CD4-positive, alpha-beta memory T cell (primary cell): ENCODE measurements at places on chromosomes 1 and 21. TPM values are rescaled to one million over a fixed set of nuclear protein-coding genes. Genes with fewer than 3 reads are reported as not detected.

Gene TLCD4
- total RNA-seq: 0.33 TPM

Gene KCNJ6
- not detected for total RNA-seq

Gene ZSCAN20
- total RNA-seq: 3.9 TPM

Gene TMPRSS2
- total RNA-seq: not detected

Gene AMY1A
- not detected for total RNA-seq

Gene PLA2G2A
- total RNA-seq: not detected

Gene LRRC71
- total RNA-seq: not detected

Gene CFAP126
- not detected for total RNA-seq

DNA sequence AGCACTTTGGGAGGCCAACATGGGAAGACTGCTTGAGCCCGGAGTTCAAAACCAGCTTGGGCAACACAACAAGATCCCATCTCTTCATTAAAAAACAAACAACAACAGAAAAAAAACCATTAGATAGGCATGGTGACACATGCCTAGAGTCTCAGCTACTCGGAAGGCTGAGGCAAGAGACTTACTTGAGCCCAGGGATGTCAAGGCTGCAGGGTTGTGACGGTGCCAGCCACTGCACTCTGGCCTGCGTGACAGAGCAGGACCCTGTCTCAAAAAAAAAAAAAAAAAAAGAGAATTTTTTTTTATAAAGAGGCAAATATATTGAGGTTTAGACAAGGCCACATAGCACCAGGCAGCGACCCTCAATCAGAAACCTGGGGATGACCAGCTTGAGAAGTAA lies 62.7 kb downstream of the HSF2BP start:
- DNase-seq: no peak

DNA sequence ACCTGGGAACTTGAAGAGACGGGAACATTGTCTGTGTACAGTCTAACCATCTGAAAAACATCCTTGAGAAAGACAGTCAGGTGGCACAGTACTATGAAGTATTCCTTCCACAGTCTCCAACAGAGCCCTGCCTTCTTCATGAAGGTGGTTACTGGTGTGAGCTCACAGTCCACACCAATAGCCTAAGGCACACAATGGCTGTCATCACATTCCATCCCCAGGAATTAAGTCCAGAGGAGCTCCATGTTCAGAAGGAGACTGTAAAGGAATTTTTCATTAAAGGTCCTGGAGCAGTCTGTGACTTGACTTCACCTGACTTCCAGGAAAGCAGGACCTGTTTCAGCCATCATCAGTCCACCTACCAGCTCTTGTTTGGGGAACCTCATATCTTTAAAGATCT lies 180.2 kb downstream of the C1orf21 start:
- no peaks in the 10 kb centered on the region for H3K36me3 ChIP-seq
- H3K27me3 ChIP-seq: no peaks in the 10 kb centered on the region
- H3K4me1 ChIP-seq: no peaks in the 10 kb centered on the region
- H3K27ac ChIP-seq: no peak overlapping the region
- H3K4me3 ChIP-seq: no peak overlapping the region

DNA sequence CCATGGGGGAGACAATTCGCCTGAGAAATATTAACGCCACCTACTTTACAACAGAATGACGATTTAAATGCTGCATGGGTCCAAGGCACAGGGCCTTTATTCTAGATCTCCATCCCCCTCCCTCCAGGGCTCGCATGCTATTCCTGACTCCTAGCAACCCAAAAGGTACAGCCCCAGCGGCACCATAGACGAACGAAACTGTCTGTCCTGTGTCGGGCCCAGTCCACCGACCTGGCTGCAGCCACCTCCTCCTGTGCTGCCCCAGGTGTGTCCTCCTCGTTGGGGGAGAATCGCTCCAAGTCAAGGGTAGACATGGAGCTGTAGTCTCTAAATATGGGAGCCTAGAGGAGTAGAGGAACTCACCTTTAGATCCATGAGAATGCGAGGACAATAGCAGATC lies 196.5 kb downstream of the TOMM20 start:
- no peaks in the 10 kb centered on the region for H3K27me3 ChIP-seq
- H3K4me3 ChIP-seq: no peak overlapping the region
- H3K36me3 ChIP-seq: no peaks in the 10 kb centered on the region
- no peak for DNase-seq
- peaks cover 30% of the 10 kb centered on the region for H3K4me1 ChIP-seq

DNA sequence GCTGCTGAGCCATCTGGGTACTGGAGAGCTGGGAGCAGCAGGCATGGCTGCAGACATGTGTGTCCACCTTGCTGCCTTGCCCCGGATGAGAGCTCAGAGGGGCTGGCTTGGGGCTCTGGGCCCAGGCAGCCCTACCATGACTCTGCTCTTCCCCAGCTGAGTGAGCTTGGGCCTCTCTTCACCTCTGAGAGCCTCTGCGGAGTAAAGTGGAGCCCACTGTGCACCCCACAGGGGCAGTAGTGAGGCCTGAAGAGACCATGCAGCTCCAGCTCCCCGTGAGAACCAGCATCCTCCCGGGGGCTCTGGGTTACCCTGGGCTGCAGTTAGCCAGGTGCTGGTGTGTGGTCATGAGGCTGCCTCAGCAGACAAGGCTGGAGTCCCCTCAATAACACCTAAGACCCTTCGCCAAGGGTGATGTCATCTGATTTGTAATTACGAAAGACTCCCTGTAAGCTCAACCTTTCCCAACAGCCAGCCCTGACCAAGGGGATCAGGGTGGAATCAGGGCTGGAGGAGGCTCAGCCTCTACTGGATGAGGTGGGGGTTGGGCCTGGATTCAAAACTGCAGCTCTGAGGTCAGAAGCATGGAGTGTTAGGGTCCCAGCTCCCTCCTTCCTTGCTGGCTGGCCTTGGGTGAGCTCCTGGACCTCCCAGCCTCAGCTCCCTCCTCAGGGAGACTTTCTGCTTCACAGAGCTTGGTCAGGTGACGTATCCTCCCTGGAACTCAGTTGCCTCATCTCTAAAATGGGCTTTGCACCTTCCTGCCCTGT lies 308.0 kb downstream of the MATN1 start:
- no peak overlapping the region for H3K4me3 ChIP-seq
- H3K4me1 ChIP-seq: no peaks in the 10 kb centered on the region
- no peak for DNase-seq
- H3K27ac ChIP-seq: no peak overlapping the region
- H3K27me3 ChIP-seq: no peaks in the 10 kb centered on the region

DNA sequence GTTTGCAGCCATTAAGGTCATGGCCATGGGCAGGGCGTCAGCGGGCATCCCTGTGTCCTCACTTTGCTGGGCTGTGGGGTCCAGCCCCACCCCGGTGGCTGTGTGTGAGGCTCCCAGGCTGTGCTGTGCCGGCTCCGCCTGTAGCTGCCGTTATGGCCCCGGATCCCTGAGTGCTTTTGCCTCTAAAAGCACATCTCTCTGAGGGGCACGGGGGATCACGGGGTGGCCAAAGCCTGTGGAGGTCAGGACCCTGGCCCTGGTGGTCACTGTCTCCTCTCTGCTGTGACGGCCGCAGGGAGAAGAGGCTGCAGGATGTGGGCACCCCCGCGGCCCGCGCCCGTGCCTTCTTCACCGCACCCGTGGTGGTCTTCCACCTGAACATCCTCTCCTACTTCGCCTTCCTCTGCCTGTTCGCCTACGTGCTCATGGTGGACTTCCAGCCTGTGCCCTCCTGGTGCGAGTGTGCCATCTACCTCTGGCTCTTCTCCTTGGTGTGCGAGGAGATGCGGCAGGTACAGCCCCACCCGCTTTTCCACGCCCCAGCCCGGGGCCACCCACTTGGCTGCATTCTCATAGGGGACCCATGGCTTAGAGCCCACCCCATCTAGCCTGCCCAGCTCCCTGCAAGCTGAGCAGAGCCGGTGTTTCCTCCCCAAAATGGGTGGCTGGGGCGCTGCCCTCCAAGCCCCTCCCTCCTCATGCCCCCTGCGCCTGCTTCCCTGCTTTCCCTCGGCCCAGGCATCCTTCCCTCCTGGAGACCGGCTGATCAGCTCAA lies 48.2 kb downstream of the TRPM2 start:
- no peak overlapping the region for H3K4me3 ChIP-seq
- H3K27me3 ChIP-seq: no peaks in the 10 kb centered on the region
- no peak overlapping the region for H3K27ac ChIP-seq
- H3K4me1 ChIP-seq: no peaks in the 10 kb centered on the region

DNA sequence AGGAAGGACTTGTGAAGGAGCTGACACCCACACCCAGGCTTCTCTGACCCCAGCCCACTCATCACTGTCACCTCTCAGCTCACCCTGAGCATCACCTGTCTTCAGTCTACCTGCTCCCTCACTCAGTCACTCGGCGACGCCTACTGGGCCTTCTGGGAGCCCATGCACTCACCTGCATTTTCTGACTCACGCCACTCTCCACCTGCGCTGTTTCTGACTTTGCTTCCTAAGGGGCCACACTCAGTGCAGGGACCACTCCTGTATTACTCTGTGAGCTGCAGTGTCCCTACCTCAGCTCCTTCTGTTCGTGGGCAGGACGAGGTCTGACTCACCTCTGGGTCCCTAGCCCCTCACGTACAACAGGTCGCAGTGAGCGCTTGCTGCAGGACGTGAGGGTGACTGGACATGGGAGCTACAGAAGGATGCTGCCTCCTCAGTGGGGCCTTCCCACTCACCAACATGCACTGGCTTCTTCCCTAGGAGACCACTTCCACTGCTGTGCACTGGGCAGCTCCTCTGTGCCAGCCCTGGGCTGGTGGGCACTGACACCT lies 102.3 kb downstream of the GLIS1 start:
- DNase-seq: no peak
- H3K27me3 ChIP-seq: no peaks in the 10 kb centered on the region
- no peak overlapping the region for H3K27ac ChIP-seq
- H3K4me3 ChIP-seq: no peak overlapping the region
- H3K36me3 ChIP-seq: no peaks in the 10 kb centered on the region

DNA sequence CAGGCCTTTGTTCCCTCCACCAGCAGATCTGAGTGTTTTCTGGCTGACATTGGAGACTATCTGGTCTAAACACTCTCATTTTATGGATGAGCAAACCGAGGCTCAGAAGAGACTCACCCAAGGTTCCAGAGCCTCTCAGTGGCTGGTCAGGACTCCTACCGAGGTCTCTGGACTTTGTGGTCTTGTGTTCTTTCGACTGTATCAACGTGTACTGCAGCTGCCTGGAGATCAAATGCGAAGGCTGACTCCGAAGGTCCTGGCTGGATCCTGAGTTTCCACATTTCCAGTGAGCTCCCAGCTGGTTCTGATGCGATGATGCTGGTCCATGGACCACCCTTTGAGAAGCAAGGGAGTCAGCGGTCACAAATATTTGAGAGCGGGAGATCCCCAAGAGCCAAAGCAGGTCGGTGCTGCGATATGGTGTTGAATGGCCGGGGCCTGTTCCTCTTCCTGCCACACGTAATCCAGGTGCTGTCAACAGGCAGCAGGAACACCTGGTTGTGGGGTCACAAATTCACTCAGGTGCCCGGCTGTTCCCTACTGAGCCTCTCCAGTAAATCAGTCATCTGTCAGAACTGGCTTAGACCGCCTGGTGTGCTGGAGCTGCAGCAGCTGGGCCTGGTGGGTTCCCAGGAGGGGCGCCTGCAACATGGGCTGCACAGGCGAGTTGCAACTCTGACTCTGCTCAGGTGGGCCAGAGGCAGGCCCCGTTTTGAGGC lies 94.8 kb upstream of the USP24 start:
- no peaks in the 10 kb centered on the region for H3K27me3 ChIP-seq
- H3K4me1 ChIP-seq: no peaks in the 10 kb centered on the region
- no peak for DNase-seq
- H3K4me3 ChIP-seq: no peak overlapping the region

- peaks cover 16% of the 10 kb centered on the region for H3K4me1 ChIP-seq
- no peaks in the 10 kb centered on the region for H3K36me3 ChIP-seq
- no peaks in the 10 kb centered on the region for H3K27me3 ChIP-seq
- no peak for DNase-seq
Observed at GRCh38 chr21:26840912-26841311, 4.3 kb downstream of the ADAMTS1 start.

GRCh38 chr1:3251099-3251806 lies 182.2 kb downstream of the PRDM16 start:
- no peak for DNase-seq
- no peaks in the 10 kb centered on the region for H3K27me3 ChIP-seq
- no peak overlapping the region for H3K27ac ChIP-seq
- H3K4me1 ChIP-seq: no peaks in the 10 kb centered on the region

- H3K4me1 ChIP-seq: no peaks in the 10 kb centered on the region
- H3K36me3 ChIP-seq: no peaks in the 10 kb centered on the region
- no peaks in the 10 kb centered on the region for H3K27me3 ChIP-seq
- no peak overlapping the region for H3K4me3 ChIP-seq
Observed at GRCh38 chr1:54439550-54440223, 33.5 kb upstream of the SSBP3 start.

GRCh38 chr1:12359359-12360133 lies 129.7 kb downstream of the VPS13D start:
- no peak overlapping the region for H3K27ac ChIP-seq
- H3K4me3 ChIP-seq: no peak overlapping the region
- no peak for DNase-seq

DNA sequence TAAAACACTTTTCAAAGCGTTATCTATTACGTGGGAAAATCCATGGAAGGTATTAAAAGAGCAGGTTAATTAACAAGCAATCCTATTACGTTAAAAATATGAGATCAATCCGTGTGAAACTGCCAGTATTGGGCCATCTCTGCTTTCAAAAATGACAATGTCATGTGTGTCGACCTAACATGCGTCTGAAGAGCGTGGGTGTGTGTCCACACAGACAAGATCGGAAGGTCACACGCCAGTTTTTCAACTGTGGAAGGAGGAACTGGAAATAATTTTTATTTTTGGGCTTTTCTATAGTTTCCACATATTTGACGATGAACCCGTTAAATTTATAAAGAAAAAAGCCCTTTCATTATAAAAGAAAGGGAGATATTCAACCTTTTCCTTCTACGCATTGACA lies 17.6 kb upstream of the ALDH4A1 start:
- no peak overlapping the region for H3K27ac ChIP-seq
- H3K36me3 ChIP-seq: peaks cover 34% of the 10 kb centered on the region
- H3K4me1 ChIP-seq: peaks cover 34% of the 10 kb centered on the region
- DNase-seq: no peak

DNA sequence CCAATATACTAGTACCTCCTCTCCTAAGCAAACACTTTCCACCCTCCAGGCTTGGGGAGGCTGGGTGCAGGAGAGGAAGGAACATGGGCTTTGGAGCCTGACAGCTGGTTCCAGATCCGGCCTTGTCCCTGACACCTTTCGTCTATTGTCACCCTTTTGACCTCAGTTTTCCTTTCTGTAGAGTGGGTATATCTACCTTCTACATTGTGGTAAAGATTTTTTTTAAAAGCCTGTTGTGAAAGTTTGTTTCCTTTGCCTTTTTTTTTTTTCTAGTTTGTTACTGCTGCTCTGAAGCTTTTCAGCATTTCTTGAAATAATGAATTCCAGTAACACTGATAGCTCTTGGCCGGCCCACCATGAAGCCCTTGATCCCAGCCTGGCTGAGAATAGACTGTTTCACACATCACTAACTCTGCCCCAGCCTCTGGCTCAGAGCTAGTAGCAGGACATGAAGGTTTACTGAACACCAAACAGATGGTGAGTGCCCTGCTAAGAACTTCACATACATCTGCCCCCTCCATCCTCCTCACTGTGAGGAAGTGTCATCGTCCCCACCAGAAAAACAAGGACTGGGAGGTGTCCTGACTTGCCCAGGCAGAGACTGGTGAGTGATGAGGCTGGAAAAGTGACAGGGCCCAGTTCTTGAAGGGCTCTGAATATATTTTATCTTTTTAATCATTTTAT lies 33.0 kb upstream of the ID3 start:
- H3K36me3 ChIP-seq: no peaks in the 10 kb centered on the region
- H3K4me3 ChIP-seq: no peak overlapping the region
- H3K4me1 ChIP-seq: peaks cover 61% of the 10 kb centered on the region
- H3K27me3 ChIP-seq: no peaks in the 10 kb centered on the region
- no peak for DNase-seq
